ENCODE measurements at places on chromosomes 3 and 15.

DNA sequence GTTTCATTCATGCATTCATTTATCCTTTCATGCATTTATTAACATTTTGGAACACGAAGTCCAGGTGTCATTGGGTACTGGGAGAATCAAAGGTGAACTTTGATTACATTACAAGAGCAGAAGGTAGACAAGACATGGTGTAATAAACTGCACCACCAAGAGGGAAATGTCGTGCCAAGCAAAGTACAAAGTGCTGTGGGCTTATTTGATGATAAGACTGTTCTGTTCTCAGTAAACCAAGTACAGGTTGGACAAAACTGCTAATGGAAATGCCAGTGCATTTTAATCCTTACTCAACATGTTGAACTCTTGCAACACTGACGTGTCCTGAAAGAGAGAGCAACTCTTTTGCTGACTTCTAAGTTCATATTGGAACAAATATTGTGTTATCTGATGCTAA, 69.4 kb downstream of the MME start:
- no peak for DNase-seq

DNA sequence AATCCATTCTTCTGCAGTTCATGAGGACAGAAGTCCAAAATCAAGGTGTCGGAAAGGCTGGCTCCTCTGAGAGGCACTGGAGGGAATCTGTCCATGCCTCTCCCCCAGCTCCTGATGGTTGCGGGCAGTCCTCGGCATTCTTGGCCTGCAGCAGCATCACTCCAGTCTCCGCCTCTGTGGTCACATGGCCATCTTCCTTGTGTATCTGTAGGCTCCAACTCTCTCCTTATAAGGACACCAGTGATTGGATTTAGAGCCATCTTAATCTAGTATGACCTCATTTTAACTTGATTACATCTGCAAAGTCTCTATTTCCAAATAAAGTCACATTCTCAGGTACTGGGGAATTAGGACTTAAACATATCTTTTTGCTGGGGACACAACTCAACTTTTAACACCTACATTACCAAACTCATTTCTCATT, 56.0 kb upstream of the FLNB start:
- no peak for DNase-seq

DNA sequence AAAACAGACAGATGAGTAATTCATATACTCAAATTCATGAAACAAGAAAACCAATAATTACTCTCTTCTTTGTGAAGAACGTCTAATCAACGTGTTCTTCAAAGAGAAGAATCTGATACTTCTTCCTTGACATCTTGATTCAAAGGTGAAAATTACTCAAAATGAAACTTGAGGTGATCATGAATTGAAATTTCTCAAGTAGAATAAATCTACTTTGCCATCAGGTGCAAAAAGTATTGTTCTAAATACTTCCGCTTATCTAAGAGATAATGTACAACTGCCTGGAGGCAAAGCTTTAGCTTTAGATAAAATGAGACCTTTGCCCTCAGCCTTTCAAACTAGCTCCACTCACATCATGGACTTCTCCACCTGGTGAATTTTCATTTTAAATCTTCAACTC, 13.9 kb upstream of the XXYLT1 start:
- DNase-seq = no peak

- no peak for DNase-seq
Measured at GRCh38 chr3:194938845-194939531, 253.3 kb downstream of the FAM43A start.

GRCh38 chr15:59887211-59887610, 116.9 kb upstream of the FOXB1 start:
- DNase-seq = no peak
